ENCODE measurements at places on chromosomes 6 and 20.
A peak's percentile ranks its signal among the peaks of the same experiment; 100 is the strongest.

DNA sequence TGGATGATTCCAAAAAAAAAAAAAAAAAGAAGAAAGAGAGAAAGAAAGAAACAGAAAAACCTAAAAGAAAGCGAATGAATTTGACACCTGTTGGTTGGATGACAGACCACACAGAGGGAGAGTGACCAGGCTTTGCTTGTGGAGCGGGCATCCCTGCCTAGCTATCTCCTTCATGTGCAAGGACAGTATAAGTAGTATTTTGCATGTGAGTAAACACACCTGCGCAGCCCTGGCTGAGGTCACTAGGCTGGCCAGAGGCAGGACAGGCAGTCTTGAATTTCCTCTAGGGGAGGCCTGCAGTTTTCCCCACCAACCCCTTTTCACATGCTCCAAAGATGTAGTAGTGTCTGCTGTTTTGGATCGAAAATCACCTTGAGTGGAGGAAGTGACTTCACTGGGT is 126.4 kb downstream of the CCDC170 start:
- DNase-seq = no peak

DNA sequence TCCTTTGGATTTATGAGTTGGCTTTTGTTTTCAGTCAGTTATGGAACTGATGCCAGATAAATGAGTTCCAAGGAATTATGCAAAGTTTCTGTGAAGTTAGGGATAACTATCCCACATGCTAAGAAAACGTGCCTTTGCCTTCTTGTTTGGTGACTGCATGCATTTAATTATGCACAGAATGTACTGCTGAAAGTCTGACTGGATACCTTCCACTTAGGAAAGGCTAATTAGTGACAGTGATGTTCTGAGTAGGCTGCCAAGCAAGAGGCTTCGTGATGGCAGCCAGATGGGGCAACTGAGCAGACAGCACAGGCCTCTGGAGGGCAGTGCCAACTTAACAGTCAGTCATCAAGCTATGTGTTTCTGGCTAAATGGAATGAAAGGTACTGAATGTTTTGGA is 289.9 kb downstream of the CD109 start:
- DNase-seq = peak; percentile 19

DNA sequence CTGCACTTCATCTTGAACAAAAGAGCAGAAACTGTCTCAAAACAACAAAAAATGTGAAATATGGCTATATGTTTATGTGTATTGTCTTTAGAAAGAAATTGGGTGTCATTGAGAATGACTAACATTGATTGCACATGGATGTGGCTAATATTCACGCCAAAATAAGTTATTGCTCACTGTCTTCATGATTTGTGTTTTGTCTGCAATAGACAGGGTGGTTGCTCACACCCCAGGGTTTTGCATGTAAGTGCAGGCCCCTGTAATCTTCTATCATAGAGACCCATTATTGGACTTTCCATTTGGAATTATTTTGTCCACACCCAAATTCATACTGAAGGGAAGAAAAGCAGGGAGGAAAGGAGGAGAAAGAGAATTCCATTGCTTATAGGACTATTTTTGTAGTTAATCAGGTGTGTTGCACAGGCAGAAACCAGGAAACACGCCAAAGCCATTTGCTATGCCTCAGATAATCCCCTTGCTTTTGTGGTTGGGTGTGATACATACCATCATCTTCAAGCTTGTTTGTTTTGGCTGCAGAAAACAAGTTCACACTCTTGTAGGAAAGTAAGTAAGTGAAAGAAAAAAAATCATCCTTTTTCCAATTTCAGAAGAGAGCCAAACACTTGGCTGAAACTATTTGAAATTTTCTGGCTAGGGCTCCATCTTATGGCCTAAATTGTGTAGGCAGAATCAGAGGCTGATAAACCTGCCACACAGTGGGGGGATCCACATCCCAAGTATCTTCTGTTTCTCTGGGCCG is 214.1 kb downstream of the COL12A1 start:
- peak; percentile 59 for DNase-seq

DNA sequence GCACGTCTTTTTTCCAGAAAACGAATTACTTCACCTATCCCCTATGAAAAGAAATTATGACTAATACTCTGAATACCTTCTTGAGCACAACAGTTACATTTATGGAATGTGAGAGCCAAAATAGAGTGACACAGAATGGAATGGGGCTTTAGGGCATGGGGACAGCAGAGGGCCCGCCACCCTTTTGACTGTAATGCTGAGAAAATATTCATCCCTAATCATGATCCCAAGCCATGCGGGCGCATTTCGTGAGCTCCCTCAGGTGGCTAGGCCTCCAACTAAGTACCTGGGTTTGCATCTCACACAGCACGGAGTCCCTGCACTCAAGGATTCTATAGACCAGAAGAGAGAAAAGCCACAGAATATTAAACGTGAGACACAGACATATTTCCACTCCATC is 212.6 kb downstream of the SOD2 start:
- no peak for DNase-seq

GRCh38 chr6:41921712-41921998 is 356 bp downstream of the BYSL start:
- DNase-seq = no peak

DNA sequence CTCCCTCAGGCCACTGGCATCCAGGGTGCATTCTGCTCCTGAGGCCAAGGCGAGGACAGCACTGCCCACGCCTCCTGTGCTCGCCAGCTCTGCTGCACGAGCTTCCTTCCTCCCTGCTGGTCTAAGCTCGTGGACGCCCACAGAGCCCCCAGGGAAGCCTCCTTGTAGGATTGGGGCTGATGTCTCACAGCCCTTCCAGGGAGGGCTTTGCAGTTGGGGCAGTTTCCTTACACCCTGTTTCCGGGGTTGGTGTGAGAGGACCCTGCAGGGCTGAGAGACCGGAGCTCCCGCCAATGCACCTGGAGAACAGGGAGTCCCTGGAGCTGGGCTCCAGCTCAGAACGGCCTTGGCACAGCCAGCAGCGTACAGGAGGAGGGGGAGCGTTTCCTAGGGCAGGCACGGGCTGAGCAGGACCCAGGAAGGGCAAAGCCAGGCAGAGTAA is 172.4 kb upstream of the PDE10A start:
- no peak for DNase-seq

DNA sequence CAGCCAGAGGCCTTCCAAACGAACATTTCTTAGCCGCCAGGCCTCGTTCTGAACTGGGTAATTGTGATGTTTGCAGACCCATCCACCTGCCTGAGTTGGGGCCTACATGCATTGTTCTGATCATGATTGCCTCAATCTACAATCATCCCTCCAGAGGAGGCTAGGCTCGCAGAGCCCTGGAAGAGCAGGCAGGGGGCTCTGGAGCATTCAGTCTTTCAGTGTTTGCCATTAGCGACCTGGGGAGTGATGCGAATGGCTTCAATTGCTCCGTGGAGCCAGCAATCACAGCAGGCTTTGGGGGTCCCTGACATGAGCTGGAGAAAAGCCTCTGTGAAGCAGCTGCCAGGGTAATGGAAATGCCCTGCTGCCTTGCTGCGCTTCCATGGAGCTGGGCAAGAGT is 22.0 kb downstream of the SNAP25 start:
- no peak for DNase-seq

Measured in fibroblast of lung (primary cell).